ENCODE measurements at places on chromosomes 7 and 10.

DNA sequence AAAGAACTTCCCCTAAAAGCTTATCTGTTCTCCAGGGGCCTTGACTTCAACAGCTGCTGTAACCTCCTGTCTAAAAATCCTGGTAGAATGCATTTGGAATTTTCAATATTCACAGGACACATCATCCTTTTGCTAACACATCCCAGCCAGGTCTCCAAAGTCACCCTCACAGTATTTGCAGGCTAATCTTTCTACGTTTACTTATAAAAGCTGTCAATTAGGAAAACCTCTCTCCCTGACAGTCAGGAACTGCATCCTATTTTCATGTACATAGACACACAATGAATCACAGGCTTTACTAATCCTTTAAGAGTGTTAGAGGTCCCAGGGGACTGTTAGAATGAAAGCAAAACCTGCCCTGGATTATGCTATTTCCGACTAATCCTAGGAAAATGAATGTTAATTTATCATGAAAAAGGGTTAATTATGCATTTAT lies 102.2 kb downstream of the GFRA1 start:
- no peak for DNase-seq

DNA sequence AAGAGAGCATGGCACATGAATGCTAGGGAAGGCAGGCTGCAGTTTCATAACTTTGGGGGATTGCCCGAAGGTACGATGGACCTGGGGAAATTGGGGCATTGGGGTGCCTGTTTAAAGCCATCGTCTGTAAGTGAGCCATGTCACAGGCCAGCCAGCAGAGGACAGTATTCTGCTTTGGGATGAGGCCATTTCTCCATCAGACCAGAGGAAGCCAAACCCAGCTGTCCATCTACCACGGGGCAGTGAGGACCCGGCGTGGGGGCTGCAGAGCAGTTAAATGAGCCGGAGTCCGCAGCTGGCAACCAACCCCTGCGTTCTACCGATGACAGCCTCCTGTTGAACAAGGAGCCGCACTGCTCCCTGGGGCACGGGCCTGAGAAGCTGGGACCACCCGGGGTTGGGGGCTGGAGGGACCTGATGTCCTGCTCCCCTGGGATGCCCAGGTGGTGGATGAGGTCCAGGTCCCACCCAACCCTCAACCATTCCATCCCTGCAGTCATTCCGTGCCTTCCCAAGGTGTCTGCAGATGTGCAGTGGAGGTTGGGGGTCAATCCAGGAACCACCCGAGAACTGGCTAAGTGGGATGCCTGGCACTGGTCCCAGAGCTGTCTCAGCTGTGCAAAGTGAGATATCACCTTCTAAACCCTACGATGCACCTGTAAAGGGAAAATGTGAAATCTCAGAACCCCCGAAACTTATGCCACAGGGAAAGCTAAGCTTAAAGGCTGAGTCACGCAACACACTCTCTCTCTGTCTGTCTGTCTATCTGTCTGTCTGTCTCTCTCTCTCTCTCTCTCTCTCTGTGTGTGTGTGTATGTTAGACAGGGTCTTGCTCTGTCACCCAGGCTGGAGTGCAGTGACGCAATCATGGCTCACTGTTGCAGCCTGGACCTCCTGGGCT lies 12.1 kb upstream of the RHBDD2 start:
- peak; percentile 86 for DNase-seq

GRCh38 chr10:110042891-110043290 lies 35.1 kb downstream of the ADD3 start:
- DNase-seq, result no peak

GRCh38 chr10:45180507-45180906 lies 134.9 kb downstream of the OR13A1 start:
- no peak for DNase-seq

DNA sequence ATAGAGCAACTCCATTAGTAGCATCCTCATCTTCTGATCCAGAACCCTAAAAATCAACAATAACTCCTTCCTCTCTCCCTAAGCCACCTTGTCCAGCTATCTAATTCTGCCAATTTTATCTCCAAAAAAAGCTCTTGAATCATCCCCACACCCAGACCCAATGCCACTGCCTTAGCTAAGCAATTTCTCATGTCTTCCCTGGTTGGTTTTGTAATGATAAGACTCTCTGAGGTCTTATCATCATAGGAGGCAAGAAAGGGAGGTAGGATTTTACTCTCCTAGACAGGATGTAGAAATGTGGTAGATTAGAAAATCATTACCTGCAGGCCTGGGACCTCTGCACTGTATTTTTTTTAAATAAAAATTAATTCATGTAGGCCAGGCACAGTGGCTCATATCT lies 283.5 kb upstream of the NEBL start:
- no peak for DNase-seq

DNA sequence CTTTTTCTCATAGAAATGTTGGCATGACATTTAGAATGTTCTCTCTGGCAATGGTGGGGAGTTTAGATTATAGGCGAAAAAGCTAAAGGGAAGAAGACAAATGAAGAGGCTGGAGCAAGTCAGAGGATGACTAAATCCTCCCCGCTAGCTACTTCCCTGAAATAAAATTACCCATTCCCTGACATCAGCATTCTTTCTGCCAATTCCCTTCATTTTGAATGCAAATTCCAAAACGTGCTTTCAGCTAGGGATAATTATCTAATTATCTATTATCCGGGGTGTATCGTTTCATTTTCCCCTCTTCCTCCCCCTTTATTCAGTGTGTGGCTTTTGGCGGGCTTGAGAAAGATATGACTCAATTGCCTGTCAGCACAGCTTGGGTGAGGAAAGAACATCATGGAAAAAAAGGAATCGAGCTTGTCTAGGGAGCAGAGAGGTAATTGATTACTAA lies 672.3 kb downstream of the TNS3 start:
- DNase-seq, result no peak

- DNase-seq, result no peak
Measured at GRCh38 chr10:34102237-34102673, 712.8 kb downstream of the PARD3 start.

- no peak for DNase-seq
Measured at GRCh38 chr10:77892021-77892739, 34.4 kb downstream of the DLG5 start.

- DNase-seq, result no peak
Measured at GRCh38 chr10:29647478-29647877, 12.7 kb upstream of the SVIL start.

DNA sequence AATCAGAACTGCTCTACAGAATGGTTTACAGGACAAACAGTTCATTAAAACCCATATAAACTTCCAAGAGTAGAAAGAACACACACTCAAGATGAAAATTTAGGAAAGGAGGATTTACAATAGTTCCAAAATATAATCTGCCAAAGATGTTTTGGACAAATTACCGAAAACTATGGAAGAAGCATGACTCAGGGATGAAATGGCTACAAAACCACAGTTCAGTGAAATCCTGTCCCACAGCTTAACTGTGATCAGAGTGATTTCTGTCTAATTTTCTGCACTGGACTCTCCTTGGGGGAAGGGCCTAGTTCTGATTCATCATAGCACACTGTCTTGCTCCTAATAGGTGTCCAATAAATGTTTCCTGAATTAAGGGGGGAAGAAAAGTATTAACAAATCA lies 82.2 kb downstream of the HIPK2 start:
- DNase-seq, result no peak

GRCh38 chr7:79523436-79523835 lies 70.0 kb upstream of the MAGI2 start:
- DNase-seq, result no peak

DNA sequence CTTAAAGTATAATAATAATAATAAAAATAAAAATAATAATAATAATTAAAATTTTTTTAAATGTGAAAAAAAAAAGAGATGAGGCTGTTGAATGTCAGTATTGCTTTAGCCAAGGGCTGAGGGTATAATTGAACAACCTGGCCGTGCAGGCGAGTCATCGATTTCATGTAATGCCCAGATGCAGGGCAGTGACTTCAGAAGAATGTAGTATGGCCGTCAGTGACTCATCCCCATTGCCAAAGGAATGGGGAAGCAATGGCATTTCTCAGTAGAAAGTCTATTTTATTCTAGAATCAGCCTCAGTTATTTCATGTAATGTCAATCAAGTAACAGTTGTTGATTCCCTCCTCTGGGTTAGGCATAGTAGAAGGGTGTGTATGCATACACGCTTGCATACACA lies 516.4 kb downstream of the GLRX3 start:
- DNase-seq, result no peak

GRCh38 chr7:140404565-140405065 lies 757 bp downstream of the RAB19 start:
- DNase-seq, result no peak

DNA sequence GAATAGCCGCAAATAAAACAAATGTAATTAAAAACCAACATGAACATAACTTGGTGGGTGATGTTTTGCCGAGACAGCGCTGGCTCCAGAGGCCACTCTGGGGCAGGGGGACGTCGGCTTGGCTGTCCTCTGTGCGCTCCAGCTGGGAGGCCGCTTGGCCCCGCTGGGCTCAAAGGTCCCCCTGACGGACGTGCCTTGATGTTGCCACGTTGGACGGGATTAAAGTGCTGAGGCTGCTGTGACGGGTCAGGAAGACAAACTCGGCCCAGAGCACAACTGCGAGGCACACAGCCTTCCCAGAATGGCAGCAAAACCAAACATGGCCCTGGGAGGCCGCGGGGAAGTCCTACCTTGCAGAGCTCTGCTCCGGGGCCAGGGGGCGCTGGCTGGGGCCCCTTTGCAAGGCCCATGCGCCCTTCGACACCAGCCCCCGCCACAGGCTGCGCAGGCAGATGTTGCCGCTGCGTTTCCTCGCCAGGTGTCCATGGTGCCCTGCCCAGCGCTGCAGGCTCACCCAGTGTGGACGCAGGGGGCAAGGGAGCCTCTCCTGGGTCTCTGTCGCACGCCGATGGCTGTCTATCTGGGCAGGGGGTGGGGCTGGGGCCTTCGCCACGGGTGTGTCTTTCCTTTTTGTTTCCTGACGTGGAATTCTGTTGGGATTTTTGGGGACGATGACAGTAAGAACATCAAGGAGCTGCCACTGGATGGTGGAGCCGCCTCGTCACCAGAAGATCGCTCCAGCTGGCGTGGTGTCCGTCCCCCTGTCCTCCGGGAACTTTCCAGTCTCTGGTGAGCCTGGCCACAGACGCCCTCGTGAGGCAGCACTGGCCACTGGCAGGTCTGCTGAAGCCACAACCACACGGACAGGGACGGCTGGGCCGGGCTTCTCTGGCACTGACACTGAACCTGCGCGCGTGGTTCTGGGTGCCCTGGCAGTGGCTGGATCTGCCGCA lies 99.6 kb upstream of the DIP2C start:
- peak; percentile 94 for DNase-seq

DNA sequence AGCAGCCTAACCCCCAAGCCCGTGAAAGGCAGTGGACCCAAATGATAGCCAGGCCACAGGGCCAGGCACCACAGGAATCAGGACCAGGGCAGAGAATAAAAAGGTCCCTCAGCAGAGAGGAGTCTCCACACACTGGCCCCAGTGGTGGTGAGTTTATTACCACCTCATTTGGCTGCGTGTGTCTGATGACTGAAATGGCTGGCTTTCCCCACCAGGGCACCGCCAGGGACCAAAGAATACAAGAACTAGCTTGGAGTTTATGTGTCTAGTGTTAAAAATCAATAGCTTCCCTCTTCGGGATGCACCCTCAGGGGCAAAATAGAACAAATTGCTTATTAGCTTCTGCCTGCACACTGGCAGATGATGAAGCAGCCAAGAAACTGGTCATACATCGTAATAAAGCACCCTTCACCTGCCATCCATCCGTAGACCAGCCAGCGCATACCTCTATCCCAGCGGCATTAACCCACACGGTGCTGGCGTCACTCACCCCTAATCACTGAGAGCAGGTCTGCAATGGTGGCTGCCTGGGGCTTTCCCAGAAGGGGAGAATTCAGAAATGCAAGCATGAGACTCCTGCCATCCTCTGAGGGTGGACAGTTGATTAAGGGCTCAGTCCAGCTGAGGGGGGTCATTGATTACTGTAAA lies 223.7 kb upstream of the ZMIZ1 start:
- no peak for DNase-seq
